ENCODE measurements at places on chromosomes 2 and 18. TPM values are rescaled to one million over a fixed set of nuclear protein-coding genes. Genes with fewer than 3 reads are reported as not detected.

Gene ACMSD
- not detected for total RNA-seq

Gene CDH7
- total RNA-seq = not detected

Gene FAM136A
- total RNA-seq = 95.8 TPM

DNA sequence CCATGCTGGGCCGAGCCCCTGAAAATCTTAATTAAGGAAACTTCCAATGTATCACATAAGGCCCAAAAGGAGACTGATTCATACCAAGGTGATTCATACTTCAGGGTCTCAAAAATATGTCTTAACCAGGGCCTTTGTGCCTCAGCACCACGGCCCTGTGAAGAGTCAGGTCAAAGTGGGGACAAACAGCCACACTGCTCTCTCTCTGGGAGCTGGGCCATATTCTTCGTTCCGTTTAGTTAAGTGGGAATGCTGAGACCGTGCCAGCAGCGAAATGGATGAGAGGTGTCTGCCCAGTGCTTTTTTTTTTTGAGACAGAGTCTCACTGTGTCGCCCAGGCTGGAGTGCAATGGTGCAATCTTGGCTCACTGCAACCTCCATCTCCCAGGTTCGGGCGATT is 9.3 kb upstream of the PTMA start:
- DNase-seq = no peak

DNA sequence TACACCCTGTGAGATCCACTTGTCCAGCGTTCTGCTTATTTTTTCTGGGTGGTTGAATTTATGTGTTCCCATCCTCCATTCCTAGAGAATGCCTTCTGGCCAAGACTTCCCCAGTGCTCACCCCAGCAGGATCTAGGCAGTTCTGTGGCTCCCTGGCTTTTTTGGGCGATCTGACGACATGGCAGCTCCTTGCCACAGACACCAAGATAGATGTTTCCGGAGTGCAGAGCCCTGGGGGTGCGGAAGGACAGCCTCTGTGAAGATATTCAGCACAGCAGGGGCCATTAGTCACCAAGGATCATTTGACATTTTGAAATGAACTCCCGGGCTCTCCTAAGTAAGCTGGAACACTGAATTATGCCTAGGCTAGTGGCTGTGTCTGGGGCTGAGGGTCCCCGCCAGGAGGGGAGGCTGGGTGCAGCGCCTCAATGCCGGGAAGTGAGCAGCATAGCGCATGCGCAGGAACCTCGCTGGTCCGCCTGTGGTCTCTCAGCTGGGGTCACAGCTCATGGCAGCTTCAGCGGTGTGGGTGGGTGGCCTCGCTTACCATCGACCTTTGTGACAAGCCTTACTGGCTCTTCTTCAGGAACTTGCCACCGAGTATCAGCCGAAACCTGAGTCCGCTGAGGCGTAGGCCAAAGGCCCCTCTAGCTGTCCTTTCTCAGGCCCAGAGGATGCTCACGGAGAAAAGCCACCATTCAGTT is 60.3 kb downstream of the MEX3C start:
- DNase-seq = no peak

GRCh38 chr18:22813648-22814328 is 119.3 kb upstream of the RBBP8 start:
- peak; percentile 33 for DNase-seq

DNA sequence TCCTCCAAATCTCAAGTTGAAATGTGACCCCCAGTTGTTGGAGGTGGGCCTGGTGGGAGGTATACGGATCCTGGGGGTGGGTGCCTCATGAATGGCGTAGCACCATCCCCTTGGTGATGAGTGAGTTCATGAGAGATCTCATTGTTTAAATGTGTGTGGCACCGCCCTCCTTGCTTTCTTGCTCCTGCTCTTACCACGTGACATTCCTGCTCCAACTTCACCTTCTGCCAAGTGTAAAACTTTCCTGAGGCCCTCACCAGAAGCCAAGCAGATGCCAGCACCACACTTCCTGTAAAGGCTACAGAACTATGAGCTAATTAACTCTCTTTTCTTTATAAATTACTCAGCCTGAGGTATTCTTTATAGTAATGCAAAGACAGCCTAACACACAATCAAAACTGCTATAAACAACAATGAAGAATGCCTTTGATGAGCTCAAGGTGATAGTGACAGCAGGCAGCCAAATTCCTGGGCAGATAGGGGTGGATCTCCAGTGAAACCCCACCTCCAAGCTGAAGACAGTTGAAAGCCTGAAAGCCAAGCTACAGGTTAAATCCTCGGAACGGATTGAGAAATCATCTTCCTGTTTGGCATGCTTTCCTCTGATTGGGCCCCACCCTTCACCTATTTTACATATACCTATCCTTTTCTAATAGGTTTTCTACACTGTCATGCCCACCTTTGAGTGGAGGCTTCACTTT is 26.9 kb downstream of the MCEE start:
- no peak for DNase-seq

DNA sequence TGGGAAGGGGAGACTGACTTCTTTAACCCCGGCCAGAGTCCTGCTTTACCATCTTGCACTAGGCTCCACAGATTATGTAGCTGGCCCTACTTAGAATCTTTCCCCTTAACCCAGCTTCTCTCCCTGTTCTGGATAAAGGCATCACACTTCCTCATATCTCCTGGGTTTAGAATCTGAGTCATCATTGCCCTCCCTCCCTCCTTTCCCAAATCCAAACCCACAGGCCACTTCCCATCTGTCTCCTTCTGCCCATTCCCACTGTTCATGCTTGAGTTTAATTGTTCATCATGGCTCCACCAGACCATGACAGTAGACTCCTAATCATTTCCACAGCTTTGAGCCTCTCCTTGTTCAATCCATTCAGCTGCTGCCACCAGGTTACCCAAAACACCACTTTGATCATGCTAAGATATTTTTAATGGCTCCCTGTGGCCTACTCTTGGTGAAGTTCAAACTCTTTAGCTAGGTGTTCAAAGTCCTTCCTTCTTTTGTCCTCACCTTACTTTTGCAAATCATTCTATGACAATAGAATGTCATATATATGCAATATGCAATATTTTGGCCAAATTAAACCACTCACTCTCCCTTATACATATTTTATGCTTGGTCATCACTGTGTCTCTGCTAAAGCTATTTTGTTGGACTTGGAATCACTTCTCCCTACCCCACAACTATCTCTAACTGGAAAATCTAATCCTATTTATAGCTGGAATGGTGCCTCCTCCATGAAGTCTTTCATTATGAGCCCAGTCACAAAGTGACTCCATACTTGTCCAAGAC is 5.5 kb downstream of the PDE11A start:
- DNase-seq = no peak

DNA sequence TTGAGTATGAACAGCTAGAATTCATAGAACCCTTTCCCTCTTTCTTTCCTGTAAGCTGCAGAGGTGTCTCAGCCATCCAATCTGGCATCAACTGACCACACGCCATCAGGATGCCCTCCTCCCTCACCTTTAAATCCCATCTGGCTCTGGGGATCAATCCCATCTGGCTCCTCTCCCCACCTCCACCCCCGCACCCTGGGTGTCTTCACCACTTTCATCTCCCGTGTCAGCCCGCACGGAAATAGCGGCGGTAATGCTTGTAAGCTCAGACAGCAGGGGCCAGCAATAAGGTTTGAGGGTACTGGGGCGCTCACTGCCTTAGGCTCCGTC is 508 bp upstream of the TUBA4B start:
- DNase-seq = peak; percentile 59

- DNase-seq = peak; percentile 23
Observed at GRCh38 chr2:101188683-101189405, 37.7 kb upstream of the TBC1D8 start.

DNA sequence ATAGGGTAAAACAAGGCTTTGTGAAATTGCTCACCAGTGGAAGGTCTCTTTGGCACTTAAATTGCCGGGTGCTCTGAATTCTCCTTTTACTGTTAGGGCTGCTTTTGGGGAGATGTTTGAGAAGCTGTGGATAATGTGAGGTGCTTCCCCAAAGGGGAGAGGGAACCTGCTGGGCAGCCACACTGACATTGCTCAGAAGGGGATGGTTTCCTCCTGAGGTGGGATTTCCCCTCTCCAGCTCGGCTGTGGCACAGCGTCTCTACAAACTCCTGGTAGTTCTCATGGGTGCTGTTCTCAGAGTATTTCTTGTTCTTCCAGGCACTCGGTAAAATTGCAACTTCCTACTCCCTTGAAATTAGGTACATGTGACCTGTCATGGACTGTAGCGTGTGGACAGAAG is 124.2 kb downstream of the LPIN1 start:
- no peak for DNase-seq

DNA sequence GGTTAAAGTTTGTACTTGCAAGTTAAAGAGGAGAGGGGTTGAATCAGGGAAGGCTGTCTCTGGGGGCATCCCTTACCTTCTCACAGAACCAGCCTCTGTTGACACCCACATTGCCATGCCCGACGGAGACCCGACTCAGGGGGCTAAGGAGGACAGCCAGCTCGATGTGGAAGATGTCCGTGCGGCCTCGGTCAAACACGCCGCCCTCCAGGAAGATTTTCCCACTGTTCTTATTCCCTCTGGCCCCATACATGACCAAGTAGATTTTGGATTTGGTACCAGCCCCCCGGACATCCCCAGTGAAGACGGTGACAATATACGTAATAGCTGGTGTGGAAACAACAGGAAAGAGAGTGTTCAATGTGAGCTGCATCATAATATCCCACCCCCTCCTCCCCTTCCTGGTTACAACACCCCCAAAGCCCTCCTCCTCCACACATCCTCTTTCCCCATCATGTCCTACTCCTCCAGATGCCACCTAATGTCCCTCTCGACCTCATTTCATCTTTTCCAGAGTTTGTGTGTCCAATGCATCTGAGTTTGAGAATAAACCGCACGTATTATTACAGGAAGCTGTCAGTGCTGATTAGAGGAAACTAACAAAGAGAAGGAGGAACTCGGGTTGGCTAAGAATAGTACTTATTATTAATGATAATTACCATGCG is 55.7 kb downstream of the LOXHD1 start:
- no peak for DNase-seq

DNA sequence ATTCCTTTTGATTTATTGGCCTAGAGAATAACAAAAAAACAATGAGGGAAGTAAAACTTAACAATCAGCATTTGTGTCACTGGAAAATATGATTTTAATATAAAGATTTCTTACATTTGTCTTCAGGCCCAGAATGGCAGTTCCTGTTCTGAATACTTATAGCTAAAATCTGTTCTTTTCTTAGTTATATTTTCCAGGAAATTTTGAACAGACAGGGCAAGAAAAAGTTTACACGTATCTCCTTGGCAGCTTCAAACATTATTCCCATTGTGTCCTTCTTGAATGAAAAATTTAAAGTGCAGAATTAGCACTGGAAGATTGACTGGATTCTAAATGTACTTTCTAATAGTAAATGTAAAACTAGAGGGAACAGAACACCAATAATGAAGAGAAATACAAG is 1454.0 kb upstream of the PIK3C3 start:
- DNase-seq = no peak

- no peak for DNase-seq
Observed at GRCh38 chr18:2409906-2410305, 161.4 kb downstream of the METTL4 start.

DNA sequence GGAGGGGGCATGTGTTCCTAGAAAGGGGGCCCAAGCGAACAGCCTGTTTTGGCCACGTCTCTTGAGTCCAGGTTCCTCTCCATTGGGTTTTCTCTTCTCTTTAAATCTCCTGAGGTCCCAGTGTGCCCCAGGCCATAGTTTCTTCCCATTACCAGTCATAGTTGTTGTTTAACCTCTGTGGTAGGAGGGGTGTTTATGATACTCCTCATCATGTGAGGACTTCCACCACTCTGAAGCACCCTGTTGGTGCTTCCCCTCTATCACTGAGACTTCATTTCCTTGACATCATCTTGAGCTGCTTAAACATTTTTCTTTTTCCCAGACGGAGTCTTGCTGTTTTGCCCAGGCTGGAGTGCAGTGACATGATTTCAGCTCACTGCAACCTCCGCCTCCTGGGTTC is 45.9 kb downstream of the WIPF1 start:
- DNase-seq = no peak

All from G401 (cell line).